GM12878 (cell line): ENCODE measurements at places on chromosomes 4 and X. TPM values are rescaled to one million over a fixed set of nuclear protein-coding genes. Genes with fewer than 3 reads are reported as not detected.

- no peaks in the 10 kb centered on the region for H3K27me3 ChIP-seq
- H3K4me3 ChIP-seq: no peak overlapping the region
- no peaks in the 10 kb centered on the region for H3K4me1 ChIP-seq
- no peaks in the 10 kb centered on the region for H3K36me3 ChIP-seq
These were observed 673.7 kb upstream of the GRID2 start for GRCh38 chr4:91630054-91630453.

GRCh38 chr4:41065434-41066006 lies 148.8 kb downstream of the APBB2 start:
- no peak overlapping the region for H3K27ac ChIP-seq
- no peaks in the 10 kb centered on the region; the same call in 1 of the 2 replicates for H3K4me1 ChIP-seq
- no peak overlapping the region for H3K4me3 ChIP-seq
- DNase-seq: no peak
- no peaks in the 10 kb centered on the region for H3K36me3 ChIP-seq

DNA sequence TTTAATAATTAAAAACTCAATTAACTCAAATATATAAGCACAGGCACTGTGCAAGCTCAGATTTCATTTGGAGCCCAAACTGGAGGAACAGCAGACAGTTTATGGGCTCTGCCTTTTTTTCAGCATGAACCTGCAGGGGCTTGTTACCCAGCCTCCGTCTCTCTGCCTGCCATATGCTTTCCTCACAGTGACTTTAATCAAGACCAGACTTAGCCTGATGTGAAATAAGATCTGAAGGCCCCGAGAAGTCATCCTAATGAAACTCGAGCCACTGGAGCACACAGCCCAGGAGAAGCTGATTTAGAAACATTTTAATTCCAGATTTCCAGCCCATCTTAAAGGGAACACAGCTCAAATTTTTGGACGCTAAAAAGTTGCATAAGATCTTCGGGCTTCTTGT lies 55.6 kb downstream of the SPATA18 start:
- no peaks in the 10 kb centered on the region for H3K27me3 ChIP-seq
- no peak overlapping the region for H3K4me3 ChIP-seq
- DNase-seq: no peak
- no peaks in the 10 kb centered on the region for H3K4me1 ChIP-seq
- H3K36me3 ChIP-seq: no peaks in the 10 kb centered on the region

DNA sequence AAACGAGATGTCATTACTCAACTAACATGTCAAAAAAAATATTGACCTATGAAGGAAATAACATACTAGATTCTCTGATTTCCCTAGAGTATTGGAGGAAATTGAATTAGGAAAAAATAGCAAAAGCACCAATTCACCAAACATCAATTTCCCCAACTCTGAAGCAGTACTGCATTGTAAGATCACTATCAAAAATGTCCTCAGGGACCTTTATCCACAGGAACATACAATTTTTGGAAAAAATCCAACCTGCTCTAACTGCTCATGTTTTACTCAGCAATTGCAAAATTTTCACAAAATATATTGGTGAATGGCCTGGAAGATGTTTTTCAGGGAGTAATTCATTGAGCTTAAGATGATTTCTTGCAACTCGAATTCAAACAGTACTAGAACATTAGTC lies 239.0 kb upstream of the GIMD1 start:
- H3K27ac ChIP-seq: no peak overlapping the region
- H3K27me3 ChIP-seq: no peaks in the 10 kb centered on the region
- no peak overlapping the region for H3K4me3 ChIP-seq

DNA sequence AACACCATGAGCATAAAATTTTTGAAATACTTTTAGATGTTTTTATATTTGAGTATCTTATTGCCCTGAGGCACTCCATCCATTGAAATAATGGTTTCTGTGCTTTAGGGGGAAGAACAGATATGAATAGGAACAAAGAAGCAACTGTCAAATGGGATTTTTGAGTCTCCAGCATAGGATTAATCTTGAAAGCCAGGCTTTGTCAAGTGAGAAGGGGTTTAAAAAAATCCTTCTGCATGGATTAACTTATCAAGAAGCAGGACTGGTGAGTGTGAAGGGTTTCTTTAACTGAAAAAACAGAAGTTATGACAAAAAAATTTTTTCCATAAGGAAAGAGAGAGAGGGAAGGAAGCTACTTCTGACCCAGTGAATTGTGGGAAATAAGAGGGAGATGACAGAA lies 7.6 kb upstream of the NUDT9 start:
- no peaks in the 10 kb centered on the region for H3K36me3 ChIP-seq
- H3K27ac ChIP-seq: no peak overlapping the region
- DNase-seq: no peak
- no peaks in the 10 kb centered on the region for H3K4me1 ChIP-seq
- no peaks in the 10 kb centered on the region for H3K27me3 ChIP-seq

GRCh38 chrX:70422851-70423341 lies at the start of gene GDPD2:
GDPD2 (plus strand) TSS chrX:70423314; CDS start chrX:70424985, 1,671 bp downstream.
- no peaks in the 10 kb centered on the region for H3K4me1 ChIP-seq
- H3K4me3 ChIP-seq: no peak within 1 kb of the TSS
- no peak within 1 kb of the TSS for H3K27ac ChIP-seq

DNA sequence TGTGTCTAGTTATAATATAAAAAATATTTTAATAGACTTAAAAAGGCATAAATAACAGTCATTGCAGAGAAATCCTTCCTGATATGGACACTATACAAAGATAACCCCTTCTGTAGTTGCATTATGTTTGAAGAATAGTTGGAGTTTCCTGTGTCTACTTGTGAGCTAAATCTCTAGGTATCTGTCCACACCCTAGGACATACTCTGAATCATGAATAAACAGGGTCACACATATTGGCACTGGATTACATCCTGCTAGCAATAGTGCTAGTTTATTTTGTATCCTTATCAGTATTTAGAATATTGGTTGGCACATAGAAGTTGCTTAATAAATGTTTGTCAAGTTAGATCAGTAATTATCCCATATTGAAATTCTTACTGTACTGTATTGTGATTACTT lies 173.9 kb downstream of the GRXCR1 start:
- H3K4me1 ChIP-seq: no peaks in the 10 kb centered on the region
- H3K4me3 ChIP-seq: no peak overlapping the region
- DNase-seq: no peak
- no peaks in the 10 kb centered on the region for H3K27me3 ChIP-seq
- H3K27ac ChIP-seq: no peak overlapping the region
- no peaks in the 10 kb centered on the region for H3K36me3 ChIP-seq

GRCh38 chrX:39676434-39676833 lies 421.3 kb downstream of the BCOR start:
- DNase-seq: no peak
- no peaks in the 10 kb centered on the region for H3K27me3 ChIP-seq
- no peaks in the 10 kb centered on the region for H3K36me3 ChIP-seq
- H3K4me3 ChIP-seq: no peak overlapping the region

The PARM1 gene
- 41.4 and 43.2 TPM in 2 replicates for total RNA-seq

The USP26 gene
- total RNA-seq: not detected in 2 replicates

The ANXA10 gene
- not detected in 2 replicates for total RNA-seq

The FOXR2 gene
- total RNA-seq: not detected in 2 replicates

The PLXNB3 gene
- total RNA-seq: 0.21 and 0.53 TPM in 2 replicates

The LPAR4 gene
- not detected in 2 replicates for total RNA-seq

The NUDT11 gene
- not detected in 2 replicates for total RNA-seq

The GRIA2 gene
- total RNA-seq: not detected in 2 replicates

The POF1B gene
- total RNA-seq: 0.64 and 1.1 TPM in 2 replicates

The GJB1 gene
- total RNA-seq: 0.13 TPM in 1 of 2 replicates, not detected in the other
